Tibial nerve (tissue), 4 donors: ENCODE measurements at places on chromosomes 1 and 21.

DNA sequence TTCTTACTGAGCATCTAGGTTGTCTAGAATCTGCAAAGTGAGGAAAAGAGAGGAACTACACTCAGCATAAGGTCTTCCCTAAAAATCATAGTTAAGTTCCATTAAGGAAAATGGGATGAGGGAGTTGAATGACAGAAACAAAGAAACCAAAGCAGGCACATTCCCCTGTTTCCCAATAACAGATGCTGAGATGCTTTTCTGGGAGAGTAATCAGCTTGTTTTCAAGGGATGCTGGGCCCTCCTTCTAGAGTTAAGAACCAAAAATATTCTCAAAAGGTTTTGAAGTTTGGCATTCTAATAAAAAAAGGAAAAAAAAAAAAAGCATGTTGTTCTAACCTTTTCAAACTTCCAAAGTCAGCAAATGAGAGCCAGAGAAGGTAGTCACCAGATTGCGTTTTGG lies 105.2 kb upstream of the ZNF648 start:
- DNase-seq: no peak

DNA sequence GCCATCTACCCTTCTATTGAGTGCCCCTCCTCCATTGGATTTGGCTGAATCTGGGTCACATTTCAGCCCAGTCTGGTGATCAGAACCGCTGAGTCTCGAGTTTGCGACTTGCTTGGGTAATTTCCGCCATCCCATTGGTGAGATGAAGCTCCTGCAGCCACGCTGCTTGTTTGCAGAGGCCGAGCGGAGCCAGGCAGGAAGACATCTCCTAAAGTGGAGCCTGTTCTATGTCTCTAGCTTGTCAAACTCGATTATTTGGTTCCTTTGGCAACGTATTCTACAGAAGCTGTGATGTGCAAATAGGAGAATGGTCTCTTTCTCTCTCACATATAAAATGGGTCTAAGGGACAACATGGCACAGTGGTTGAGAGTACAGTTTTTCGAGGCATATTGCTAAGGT lies 206.8 kb upstream of the PLXNA2 start:
- no peak for DNase-seq

- no peak for DNase-seq
These were observed 2.1 kb upstream of the EFNA1 start for GRCh38 chr1:155125511-155125945.

- no peak for DNase-seq
These were observed 219.4 kb downstream of the SETD4 start for GRCh38 chr21:35840949-35841348.

- DNase-seq: no peak
These were observed 299.9 kb upstream of the PLD5 start for GRCh38 chr1:242824435-242824834.

GRCh38 chr1:33635336-33636012 lies 163.0 kb downstream of the ZSCAN20 start:
- DNase-seq: no peak

GRCh38 chr1:53708687-53709086 lies 30.3 kb downstream of the GLIS1 start:
- DNase-seq: no peak

DNA sequence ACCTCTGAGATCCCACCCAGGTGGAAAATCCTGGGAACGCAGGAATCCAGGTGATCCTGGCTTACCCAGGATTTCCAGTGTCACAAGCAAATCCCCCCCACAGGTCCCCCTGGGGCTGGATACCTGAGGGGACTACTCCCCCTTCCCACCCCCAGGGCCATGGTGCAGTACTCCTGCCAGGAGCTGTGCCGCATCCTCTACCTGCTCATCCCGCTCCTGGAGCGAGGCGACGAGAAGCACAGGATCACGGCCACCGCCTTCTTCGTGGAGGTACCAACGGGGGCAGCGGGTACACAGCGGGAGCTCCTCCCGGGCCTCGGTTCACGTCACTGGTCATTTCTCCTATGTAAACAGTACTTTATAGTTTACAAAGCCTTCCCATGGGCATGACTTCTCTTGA lies 20.4 kb upstream of the TTC4 start:
- no peak for DNase-seq

- peak; percentile 52 for DNase-seq
These were observed at the start of gene CDC42SE1 for GRCh38 chr1:151059109-151060006. CDC42SE1 (minus strand) TSS chr1:151059622; CDS start chr1:151055730, 3,892 bp downstream.

DNA sequence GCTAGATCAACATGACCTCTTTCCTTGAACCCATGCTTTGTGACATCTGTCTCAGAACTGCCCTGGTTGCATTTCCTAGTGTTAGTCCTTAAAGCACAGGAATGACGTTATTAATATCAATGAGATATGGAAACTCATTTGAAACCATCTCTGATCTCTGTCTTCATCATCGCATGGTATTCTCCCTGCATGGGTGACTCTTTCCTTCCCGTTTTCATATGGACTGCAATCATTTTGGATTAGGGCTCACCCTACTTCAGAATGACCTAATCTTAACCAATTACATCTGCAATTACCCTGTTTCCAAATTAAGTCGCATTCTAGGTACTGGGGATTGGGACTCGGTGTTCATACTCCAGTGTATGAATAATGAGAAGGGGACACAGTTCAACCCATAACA lies 41.7 kb upstream of the DISC1 start:
- DNase-seq: no peak

- DNase-seq: no peak
These were observed 373.1 kb upstream of the USP24 start for GRCh38 chr1:55588309-55588708.

GRCh38 chr1:86200901-86201300 lies 44.3 kb upstream of the COL24A1 start:
- DNase-seq: no peak

DNA sequence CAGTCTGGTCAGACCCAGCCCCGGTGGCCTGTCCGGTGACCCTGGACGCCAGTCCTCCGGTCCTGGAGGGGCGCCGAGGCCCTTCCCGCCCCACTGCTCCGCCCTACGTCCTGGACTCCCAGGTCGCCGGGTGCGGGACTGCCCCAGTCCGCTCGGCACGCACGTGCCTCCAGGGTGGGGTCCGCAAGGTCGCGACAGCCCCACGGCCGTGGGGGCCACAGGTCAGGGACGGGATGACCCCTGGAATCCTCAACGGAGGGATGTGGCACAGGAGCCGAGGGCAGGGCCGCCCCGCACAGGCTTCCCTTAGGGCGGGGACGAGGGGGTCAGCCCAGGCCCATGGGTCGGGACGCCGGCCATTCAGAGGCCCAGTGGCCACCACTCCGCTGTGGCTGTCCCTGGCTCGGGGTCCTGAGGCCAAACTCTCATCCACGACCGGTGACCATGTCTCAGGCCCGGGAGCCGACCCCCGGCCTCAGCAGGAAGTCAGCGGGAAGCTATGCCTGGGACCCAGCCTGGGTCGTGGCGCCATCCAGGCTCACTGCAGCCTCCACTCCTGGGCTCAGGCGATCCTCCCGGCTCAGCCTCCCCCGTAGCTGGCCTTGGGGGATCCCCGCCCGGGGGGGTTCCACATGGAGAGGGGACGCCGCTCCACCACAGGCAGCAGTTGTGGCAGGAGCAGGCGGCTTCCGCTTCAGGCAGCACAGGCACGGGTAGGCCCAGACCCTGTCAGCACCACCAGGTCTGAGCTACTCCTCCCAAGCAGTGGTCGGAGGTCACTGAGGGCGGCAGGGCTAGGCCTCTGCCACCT lies 599 bp upstream of the TMEM240 start:
- no peak for DNase-seq

- no peak for DNase-seq
These were observed 6.6 kb downstream of the SORT1 start for GRCh38 chr1:109391157-109391556.

DNA sequence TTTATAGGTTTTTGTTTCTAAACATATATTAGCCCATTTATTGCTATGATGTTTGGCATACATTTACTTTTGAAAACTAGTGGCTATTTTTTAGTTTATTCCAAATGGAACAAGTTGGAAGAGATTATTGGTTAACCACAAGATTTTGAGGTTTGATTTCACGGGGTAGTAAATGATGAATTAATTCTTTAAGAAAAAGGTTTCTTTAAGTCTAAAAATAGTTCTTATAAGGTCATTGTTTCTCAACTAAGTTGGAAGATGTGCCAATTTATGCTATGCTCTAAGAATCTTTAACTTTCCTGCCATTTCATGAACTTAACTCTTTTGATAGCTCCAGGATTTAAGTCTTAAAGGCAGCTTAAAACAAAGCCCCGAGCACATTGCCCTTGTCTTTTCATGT lies 183.8 kb downstream of the LMO4 start:
- no peak for DNase-seq

GRCh38 chr1:178819123-178819522 lies 51.8 kb downstream of the ANGPTL1 start:
- DNase-seq: no peak

DNA sequence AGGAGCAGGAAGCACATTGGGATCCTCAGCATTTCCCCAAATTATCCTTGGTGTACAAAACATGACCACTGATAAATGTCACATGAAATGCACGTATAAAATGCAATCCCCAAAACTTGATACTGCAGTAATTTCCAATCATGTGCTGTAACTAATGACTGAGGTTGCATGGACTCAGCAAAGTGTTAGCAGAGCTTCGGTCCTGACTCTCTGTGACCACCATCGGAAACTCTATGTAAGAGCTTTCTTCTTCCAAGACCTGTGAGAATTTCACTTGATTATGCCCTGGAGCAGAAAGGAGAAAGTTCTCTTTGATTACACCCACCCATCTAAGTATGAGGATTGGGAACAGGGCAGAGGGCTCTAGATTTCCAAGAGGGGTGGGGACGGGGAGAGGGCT lies 908 bp downstream of the CD53 start:
- DNase-seq: no peak

DNA sequence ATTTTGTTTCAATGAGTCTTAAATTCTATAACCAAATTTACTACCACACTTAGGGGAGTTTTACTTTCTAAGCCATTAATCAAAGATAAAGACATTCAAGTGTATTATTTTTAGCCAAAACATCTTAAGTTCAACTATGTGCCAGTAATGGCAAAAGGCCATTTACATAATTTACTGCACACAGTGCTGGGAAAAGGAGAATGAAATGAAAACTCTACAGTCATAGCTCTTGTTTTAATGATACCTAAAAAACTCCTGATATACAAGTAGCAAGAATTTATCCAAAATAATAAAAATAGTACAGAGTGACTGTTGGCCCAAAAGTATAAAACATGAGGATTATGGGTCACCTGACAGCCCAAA lies 42.4 kb upstream of the C1orf198 start:
- DNase-seq: no peak

DNA sequence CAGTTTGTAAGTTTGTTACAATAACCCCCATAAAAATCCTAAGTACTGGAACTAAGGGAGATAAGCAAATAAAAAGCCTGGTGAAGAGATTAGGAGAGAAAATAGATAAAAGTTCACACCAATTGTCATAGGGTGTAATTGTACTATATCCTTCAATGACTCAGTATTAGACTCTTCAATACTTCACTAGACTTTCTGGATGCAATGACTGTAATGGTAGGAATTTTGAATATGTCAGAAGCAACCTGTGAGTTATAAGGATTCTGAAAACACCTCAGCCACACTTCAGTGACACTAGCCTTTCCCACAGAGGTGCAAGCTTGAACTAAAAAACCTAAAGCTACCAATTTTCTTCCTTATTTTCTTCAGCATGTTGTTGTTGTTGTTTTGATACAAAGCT lies 147.9 kb downstream of the PTGER3 start:
- DNase-seq: no peak

- DNase-seq: no peak
These were observed 21.4 kb upstream of the PTAFR start for GRCh38 chr1:28197682-28198415.

DNA sequence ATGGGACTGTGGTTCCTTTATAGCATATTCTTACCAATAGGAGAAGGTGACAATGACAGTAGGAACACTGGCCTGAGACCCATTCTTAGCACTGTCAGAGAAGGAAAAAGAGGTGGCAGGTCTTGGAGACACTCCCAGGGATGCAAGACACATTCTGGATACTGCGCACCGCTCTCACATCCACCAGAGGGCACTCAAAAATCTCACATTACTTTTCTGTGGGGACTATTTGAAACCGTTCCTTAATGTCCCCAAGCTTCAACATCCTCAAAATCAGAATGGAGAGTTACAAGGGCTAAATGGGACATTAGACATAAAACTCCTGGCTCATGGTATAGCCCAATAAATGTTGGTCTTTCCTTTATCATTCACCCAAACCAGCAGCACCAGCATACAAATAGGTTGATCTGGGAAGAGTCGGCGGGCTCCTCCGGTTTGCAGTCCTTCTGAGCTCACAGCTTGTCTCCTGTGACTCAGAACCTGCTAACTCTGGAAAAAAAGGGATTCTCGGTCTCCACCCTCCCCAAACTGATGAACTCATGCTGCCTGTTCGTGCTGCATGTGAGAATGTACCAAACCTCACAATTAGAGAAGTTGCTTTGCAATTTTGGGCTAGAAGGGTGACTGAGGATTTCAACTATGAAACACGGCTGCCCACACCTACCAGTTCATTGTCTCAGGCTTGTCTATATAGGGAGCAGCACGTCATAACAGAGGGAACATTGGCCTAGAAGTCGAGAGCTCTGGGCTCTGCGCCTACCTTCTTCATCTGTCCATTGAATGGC lies 40.2 kb downstream of the IL12RB2 start:
- peak; percentile 52 for DNase-seq

- DNase-seq: no peak
These were observed 327.5 kb upstream of the LYPLAL1 start for GRCh38 chr1:218846181-218846580.

DNA sequence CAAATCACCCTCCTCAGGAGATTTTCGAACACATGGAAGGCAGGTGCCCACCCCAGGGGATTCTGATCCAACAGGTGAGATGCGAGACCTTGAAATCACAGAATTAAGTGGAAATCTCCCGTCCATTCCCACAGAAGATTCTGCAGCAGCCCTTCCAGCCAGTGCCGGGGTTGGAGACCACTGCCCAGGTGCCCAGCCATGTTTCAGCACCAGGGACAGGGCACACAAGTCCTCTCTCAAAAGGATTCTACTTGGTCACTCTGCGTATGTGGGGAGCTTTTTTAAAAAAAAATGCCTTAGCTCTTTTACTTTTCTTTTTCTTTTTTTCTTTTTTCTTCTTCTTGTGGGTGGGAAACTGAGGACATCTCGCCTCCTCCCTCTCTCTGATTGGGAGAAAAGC lies 80.7 kb downstream of the VWA5B1 start:
- DNase-seq: no peak

- no peak for DNase-seq
These were observed 18.4 kb upstream of the CD101 start for GRCh38 chr1:116983112-116983511.

- no peak for DNase-seq
These were observed 114.1 kb downstream of the VPS13D start for GRCh38 chr1:12343823-12344487.

- no peak for DNase-seq
These were observed 115.0 kb downstream of the FCRL5 start for GRCh38 chr1:157437296-157437695.

- DNase-seq: no peak
These were observed 71.4 kb upstream of the CLDN14 start for GRCh38 chr21:36551321-36551720.
